ENCODE measurements at places on chromosomes 12 and 14.

DNA sequence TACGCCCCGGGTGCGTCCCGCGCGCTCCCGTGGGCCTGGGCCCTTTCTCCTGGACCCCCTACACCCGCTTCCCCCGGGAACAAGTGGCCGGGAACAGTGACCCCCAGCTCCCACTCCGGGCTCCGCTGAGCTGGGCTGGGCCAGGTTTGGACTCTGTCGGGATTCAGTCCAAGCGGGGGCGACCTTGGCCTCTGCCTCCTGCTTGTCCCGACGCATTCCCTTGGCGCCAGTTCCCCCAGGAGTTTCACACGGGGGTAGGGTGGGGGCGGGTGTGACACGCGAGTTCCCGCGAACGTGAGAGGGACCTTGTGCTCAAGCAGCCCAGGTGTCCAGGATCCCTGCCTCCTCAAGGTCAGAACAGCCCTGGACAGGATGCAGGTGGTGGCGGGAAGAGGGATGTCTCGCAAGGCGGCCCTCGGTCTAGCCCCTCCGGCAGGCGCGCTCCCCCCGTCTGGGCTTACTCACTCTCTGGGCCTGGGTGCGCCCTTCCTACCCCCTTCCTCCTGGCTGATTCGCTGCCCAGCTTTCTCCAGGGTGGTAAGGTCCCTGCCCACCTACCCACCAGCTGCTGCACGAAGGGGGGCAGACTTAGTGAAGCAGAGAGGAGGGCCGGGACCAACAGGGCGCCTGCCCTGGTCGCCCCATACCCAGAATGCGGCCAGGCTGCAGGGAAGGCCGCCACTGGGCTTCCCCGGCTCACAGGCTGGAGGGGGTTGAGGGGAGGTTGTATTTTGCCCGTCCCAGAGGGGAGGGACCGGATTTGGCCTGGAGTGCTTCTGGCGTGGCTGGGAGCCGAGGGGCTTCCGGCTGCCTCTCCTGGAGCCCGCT, 862 bp downstream of the CRIP2 start:
- no peak for DNase-seq

DNA sequence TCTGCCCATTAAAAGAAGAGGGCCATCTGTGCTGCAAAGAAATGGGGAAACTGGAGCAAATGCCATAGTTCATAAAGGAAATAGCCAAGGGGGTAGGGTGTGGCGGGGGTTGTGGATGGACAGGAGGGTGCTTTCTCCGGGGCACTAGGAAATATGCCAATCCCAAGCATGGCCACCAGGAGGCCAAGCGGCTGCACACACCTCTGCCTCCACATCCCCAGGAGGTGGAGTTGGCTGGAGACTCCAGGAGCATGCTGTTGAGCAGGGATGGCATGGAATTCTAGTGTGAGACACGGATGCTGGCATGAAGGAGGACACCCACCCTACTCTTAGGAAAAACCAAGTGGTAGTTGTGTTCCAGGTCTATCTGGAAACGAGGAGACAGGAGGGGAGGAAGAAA, 25.2 kb downstream of the NID2 start:
- DNase-seq = peak; percentile 46

GRCh38 chr12:98769068-98769467, 124.0 kb downstream of the APAF1 start:
- no peak for DNase-seq

- DNase-seq = no peak
These were observed 28.2 kb downstream of the TTC7B start for GRCh38 chr14:90788031-90788430.

DNA sequence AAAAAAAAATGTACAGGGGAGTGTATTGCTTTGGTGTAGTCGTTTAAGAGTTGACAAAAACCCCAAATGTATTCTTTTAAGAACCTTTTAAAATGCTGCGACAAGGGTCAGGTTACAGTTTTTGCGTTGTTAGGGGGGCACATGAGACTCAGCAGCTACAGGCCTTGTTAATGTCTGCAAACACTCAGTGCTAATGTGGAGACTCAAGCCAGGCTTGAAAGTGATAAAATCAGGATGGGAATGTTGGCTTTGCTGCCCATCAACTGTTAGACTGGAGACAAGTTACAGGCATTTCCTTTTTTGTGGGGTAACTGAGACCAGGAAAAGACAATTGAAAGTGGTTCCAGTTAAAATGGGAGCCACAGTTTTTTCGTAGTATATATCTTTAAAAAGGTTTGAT, 84.8 kb downstream of the PRKCH start:
- no peak for DNase-seq

GRCh38 chr14:89391123-89391522, 25.9 kb downstream of the FOXN3 start:
- DNase-seq = no peak

DNA sequence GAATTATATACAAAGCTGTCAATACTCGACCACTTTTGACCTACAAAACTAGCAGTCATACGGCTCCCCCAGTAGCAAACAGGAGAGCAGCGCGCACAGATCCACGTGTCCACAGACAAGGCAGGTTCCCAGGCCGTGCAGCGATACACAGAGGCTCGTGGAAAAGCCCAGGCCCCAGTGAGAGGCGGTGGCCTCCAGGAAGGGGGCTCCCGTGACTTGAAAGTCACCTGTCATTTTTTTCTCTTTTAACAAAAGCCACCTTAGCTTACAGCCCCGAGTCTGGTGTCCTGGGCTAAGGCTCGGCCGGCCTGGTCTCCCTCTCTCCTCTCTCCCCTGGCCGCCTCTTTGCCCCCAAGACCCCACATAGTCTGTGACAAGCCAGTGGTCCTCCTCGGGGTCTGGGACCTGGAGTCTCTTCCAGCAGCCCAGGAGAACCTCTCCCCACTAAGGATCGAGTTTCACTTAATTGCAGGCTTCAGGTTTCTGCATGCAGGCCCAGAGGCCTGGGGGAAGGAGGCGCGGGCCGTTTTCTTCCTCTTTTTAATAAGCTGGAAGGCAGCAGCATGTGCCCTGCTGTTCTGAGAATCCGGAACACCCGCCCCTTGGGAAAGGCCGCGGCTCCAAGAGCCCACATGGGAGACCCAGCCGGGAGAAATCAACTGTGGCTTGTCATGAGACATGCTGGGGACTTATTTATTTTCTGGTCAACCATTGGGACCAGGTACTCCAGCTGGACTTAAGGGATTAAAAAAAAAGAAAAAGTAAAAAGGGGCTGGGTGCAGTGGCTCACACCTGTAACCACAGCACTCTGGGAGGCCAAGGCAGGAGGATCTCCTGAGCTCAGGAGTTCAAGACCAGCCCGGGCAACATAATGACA, 15.9 kb downstream of the NCOR2 start:
- no peak for DNase-seq

DNA sequence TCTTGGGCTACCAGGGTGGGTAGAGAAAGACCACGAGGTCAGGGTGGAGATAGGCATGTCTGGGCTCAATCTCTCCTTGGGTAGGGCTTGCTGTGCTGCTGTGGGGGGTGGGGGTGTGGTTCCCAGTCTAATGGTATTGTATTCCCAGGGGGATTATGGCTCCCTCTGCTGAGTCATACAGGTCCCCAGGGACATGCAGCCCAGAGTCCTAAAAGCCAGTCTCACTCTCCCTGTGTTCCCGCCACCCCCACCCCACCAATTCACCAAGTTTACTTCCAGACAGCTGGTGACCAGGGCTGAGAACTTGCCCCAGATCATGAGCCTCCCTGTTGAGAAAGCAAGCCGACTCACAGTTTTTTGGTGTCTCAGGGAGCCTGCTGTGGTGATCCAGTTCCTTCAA, 367.6 kb downstream of the C12orf75 start:
- DNase-seq = no peak

- DNase-seq = no peak
These were observed 1.2 kb downstream of the MYH6 start for GRCh38 chr14:23406725-23407355.

GRCh38 chr14:45089813-45090212, 5.9 kb downstream of the PRPF39 start:
- no peak for DNase-seq

GRCh38 chr12:120994059-120994458, 15.7 kb downstream of the HNF1A start:
- DNase-seq = no peak

- no peak for DNase-seq
These were observed 8.3 kb upstream of the ABCD2 start for GRCh38 chr12:39627914-39628313.

DNA sequence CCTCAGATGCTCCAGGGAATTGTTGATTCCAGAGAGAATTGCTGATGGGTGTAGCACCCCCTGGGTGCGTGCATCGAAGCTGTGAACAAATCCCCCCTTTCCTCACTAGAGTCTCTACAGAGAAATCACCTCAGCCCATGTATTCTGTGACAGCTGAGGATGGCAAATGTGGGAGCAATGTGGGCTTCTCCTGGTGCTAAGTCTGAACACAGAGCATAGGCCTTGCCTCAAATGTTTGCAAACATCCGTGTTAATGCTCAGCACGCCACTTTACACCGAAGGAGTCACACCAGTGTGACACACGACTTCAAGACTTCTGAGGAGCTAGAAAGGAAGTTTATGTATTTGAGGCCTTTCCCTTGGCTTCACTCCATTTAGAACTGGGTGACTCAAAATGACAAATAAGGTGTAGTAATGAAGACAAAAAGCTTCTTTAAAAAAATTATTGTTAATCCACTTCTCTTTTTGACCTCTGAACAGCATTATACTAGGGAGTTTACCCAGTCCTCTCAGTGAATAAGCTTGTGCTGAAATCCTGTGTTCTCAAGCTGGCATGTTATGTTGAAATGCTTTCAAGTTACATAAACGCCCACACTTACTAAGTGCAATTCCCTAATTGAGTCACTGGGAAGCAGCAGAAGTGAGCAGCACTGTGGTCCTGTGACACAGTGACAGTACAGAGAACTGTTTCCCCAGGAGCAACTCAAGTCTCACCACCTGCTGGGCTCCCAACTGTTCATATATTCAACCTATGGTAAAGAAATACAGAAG, 92.9 kb downstream of the FAR2 start:
- no peak for DNase-seq

- no peak for DNase-seq
These were observed 6.0 kb downstream of the CCDC92 start for GRCh38 chr12:123966596-123966995.

GRCh38 chr14:52700701-52701172, 5.4 kb upstream of the ERO1A start:
- DNase-seq = no peak

DNA sequence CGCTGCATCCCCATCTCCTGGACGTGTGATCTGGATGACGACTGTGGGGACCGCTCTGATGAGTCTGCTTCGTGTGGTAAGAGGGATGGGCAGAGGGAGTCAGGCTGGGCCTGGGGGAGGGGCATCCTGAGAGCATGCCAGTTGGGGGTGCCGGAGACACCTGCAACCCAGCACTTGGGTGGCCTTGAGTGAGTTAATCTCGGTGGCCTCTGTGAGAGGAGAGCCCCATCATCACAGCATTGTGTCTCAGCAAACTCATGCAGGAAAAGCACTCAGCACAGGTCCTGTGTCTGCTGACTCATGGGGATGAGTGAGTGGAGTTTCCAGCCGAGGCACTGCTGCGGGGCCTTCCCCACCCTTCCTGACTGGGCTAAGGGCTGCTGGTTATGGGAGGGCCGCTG, 19.6 kb upstream of the LRP1-AS start:
- DNase-seq = peak; percentile 45

GRCh38 chr12:28223858-28224257, 33.6 kb downstream of the CCDC91 start:
- no peak for DNase-seq
